ENCODE measurements at places on chromosomes 11 and 22. TPM values are rescaled to one million over a fixed set of nuclear protein-coding genes. Genes with fewer than 3 reads are reported as not detected.

DNA sequence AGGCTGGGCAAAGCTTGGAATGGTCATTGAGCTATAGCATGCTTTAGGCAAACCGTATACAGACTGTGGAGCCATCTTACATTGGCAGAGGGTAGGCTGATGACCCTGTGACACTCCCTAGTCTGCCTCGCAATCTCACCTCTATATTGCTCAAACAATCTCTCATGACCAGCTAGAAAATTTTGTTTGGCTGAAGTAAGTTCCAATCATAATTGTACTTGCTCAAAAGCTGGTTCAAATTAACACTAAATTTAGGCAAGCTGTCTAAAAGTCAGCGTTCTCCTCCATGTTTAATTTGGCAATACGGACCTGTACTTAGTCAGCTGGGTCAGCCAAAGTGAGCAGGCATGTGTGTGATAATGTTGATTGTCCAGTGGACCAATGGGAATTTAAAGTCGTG, 133.0 kb downstream of the SWAP70 start:
- no peak for DNase-seq

DNA sequence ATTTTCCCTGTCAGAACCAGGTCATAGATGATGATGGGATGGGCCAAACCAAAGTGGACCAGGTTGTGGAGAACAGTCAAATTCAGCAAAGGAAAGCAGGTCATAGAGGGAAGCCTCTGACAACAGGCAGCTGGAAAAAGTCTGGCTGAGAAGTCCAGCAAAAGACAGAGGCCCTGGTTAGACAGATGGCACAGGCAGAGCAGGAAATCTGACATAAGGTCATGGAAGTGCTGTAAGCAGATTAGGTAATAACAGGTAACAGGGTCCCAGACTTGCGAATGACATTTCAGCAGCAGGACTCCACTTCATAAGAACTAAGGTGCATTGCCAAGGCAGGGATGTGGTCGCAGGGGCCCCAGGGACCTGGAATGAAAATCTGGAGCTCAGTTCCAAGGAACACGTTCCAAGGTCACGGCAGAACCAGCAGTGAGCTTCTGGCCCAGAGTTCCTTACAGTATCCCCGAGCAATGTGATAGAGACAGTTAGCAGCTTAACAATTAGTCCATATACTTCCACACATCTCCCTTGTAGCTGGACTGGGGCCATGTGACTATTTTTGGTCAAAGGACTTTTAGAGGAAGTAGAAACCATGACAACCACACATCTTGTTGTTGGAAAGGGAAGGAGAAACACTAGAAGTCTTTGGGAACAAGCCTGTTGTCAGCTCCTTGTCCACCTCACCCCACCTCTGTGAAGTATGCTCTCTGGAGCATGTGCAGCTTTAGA, 75.4 kb downstream of the ME3 start:
- DNase-seq = no peak

DNA sequence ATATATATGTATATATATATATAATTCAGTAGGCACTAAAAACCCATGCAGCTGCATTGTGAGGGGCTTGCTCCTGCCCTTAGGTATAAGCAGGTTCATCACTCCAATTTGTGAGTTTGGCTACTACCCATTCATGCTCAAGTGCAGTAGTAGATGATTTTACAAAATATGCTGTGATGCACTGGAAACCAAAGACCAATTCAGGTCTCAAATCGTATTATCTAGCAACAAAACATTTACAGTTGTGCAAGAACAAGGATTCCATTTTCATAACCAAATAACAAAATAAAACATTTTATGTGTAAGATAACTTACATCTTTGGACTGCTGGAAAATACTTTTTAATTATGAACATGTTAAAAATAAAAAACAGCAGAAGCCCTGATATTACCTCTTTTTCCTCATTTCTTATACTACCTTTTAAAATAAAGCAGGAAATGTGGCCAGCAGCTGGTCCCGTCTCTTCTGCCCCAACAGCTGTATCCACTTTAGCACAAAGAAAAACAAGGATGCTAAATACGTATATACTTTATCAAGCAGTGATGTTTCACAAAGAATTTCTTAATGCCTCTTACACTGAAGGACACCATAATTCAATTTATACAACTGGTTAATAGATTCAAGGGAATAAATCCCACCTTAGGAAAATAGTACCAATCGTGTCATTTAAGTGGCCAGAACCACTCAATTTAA, 2.8 kb downstream of the CREBZF start:
- DNase-seq = no peak

DNA sequence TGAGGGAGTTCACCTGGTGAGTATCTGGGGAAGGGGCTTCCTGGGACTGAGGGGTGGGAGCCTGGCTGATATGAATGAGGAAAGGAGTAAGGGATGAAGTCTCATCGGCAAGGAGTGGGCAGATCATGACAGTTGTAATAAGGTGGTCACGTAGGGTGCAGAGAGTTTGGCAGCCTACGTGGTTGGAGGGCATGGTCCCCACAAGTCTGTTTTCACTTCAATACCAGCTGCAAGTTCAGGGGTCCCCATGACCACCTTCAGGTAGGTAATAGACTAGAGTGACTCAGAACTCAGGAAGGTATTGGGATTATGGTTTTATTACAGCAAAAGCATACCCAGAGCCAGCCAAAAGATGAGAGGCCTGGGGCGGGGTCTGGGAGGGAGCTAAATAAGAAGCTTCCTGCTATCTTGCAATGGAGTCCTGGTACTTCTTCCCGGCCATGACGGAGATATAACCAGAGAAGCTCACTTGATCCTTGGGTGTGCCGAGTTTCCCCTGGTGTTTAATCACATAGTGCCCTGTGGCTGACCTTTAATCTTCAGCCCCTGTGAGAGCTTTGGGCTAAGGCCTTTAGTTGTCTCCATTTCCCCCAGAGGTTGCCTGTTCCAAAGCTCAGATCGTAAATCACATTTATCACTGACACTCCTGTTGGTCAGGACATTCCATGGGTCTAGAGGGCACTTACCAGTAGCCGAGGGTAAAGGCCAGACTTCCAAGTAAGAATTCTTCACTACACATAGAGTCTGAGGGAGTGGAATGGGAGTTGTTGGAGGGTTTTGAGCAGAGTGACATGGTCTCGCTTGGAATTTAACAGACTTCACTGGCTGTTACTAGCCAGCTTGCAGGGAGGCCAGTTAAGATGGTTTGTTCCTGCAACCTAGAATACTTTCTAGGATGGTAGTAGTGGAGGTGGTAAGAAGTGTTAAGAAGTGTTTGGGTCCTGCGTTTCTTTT, 9.1 kb downstream of the SLC3A2 start:
- DNase-seq = no peak

Gene KRTAP5-1
- not detected for total RNA-seq

Gene MED19
- 44.8 TPM for total RNA-seq

- DNase-seq = no peak
These were observed 13.7 kb downstream of the RASD2 start for GRCh38 chr22:35554297-35554845.

DNA sequence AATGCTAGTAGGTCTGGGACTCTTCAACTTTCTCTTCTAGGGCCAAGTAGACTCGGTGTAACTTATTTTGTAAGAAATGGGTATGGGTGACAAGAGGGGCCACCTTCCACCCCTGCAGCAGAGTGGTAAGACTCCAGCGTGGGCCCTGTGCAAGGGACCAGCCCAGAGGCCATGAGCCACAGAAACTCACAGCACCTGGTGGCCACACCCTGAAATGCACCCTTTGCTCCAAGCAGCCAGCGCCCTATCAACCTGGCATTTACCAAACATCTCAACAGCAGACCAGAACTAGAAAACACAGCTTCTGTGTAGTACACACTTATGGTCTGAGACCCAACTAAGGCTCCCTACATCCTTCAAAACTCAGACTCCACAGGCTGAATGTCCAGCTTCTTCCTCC, 5.7 kb downstream of the CDCA5 start:
- peak; percentile 27 for DNase-seq

DNA sequence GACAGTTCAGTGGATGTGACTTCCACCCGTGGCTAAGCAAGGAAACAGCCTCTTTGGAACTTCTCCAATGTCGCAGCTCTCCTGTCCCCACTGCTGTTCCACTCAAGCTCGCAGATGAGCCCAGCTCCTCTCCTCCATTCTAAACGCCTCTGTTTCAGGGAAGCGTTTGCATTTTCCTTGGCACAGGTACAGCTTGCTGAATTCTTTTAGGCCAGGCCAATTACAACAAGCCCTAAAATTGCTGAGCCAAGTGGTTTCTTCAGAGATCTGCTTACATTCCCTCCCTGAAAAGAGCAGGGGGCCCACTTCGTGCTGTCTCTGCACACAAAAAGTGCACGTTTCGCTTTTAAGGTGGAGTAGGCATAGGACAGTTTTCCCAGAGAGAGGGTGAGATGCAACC, 91.5 kb upstream of the BLID start:
- DNase-seq = peak; percentile 41

- DNase-seq = no peak
These were observed 18.7 kb downstream of the PPM1F start for GRCh38 chr22:21933910-21934309.

GRCh38 chr11:35116245-35116644, 22.7 kb upstream of the CD44 start:
- DNase-seq = peak; percentile 24

Gene GSTT2B
- 23.8 TPM for total RNA-seq

DNA sequence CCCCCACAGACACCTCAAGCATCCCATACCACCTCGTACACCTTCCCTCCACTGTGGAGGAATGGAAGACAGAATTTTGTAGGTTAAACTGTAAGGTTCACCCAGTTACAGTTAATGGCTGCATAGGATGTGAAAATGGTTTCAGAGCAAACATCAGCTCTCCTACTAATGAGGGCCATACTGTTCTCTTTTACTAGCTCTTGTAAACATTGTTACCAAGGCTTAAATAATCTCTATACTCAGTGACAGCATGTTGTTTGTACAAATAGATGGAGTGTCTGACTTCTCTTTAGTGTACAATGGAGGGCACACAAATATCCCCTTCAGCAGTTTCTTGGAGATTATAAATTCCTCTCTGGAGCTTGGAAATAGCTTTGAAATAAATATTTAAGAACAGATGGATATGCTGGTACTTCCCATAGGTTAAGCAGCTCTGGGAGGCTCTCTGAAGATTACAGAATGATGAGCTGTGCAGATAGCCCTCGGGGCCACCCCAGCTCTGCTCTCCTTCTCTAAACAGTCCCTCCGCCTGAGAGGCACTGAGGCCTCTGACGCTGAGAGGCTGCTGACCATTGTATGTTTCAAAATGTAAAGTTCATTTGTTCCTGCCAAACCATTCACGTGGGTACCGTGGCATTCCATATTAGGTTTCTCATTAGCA, 25.7 kb downstream of the TTC12 start:
- no peak for DNase-seq

GRCh38 chr11:108871152-108871551, 206.3 kb downstream of the DDX10 start:
- peak; percentile 37 for DNase-seq

GRCh38 chr11:107876141-107876540, 17.6 kb upstream of the SLC35F2 start:
- DNase-seq = no peak

Gene JHY
- 0.53 TPM for total RNA-seq

DNA sequence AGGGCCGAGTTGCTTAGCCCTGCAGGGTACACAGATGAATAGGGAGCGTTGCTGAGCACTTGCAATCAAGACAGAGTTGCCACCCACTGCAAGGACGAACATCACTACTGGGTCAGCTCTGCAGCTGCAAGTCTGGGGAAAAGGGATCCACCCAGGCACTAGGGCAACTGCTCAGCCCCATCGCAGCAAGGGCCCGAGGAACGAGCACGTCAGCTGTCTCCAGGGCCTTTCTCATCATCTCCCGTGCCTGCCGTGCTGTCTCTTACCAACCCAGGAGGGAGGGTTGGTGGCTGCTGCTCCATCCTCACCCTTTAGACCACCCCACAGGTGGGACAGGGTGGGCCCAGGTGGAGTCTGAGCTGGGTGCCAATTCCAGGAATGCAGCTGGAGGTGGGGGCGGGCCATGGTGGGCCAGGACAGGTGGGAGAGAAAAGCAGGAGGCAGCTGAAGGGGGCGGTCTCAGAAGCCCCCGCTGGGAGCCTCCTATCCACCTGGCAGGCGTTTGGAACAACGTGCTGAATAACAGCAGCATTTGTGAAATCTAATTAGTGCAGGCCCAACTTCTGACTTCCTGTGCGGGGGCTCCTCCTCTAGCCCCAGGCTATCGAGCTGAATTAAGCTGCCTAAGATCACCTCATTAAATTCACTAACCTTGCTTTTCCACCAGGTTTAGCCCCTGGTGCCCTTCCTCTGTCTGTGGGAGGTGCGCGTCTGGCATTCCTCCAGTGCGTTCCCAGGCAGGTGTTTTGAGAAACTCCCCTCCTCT, 252.5 kb downstream of the ST3GAL4 start:
- DNase-seq = no peak

- DNase-seq = no peak
These were observed 13.7 kb downstream of the CARD10 start for GRCh38 chr22:37505565-37505964.

GRCh38 chr11:3855808-3856491, 486 bp downstream of the STIM1 start:
- DNase-seq = peak; percentile 34

DNA sequence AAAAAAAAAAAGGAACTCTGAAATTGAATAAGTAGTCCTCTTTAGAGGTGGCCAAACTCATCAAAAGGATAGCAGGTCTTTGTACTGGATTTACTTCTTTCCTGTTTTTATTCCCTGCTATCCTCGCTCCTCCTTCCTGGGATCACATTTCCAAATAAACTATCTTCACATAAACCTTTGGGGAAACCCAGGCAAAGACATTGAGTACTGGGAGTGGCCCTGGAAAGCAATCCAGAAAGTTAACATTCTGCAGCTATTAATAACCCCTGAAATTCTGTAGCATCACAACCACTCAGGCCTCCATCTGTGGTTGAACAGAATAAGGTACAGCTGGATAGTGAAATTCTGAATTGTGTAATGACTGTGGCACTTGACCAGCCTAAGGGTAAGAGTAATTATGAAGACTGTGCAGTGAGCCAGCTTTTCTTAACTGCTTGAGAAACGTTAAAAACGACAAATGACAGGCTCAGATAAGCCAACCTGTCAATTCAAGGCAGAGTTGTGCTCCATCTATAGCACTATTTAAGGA, 58.8 kb downstream of the ISX start:
- DNase-seq = no peak

Gene DRD2
- not detected for total RNA-seq

GRCh38 chr11:31882951-31883392, 71.8 kb upstream of the PAX6 start:
- peak; percentile 34 for DNase-seq

GRCh38 chr11:73367482-73368024, 8.6 kb upstream of the RELT start:
- no peak for DNase-seq

DNA sequence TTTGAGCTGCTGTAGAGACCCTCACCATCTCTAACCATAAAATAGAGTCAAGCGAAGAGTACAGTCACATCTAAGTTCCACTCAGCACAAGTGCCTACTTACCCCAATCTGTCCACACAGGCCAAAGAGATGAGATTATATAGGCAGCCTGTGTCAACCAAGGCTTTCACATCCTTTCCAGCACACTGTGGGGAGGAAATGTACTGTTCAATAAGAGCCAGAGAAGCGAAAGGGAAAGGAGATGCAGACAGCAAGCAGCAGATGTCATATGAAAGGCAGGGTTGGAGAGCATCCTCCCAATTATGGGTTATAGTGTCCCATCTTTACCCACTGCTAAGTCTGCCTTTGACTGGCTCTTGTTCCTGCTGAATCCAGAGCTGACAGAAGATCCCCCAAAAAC, 16.4 kb downstream of the NRIP3 start:
- DNase-seq = no peak

GRCh38 chr11:67379061-67380058, 6.0 kb upstream of the CLCF1 start:
- peak; percentile 74 for DNase-seq

GRCh38 chr11:129208863-129209262, 16.7 kb upstream of the ARHGAP32 start:
- no peak for DNase-seq

GRCh38 chr11:70555078-70555477, 156.7 kb downstream of the CTTN start:
- DNase-seq = no peak

All from MG63 (cell line).